ENCODE measurements at places on chromosomes 16 and 17.

DNA sequence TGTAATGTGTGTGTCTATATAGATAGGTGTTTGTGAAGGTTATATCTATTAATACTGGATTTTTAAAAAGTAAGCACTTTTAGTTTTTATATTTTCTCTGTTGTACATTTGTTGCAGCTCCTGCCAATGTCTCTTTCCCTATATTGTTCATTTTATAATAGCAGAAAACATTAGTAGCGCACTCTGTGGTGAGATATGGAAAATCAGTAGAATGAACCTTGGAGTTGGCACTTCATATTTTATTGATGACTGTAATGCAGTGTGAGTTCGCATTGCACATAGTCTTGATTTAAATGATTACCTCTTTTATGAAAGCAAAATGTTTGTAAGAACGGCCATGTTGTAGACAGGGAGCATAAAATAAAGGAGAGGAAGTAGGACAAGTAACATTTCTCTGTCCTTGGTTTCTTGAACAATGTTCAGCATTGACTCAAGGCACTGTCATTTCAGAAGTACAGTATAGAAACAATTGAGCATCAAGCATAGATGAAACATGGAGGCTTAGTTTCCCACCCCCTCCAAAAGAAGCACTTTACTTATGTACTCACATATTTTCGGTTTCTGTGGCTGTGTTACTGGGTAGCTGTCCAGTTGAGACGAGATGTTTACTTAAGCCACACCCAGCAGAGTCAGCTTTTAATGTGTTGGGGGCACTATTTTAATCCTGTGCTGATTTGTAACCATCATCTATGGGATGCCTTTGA is 74.0 kb downstream of the TANC2 start:
- no peak for DNase-seq

GRCh38 chr17:68993112-68993511 is 37.9 kb upstream of the ABCA8 start:
- no peak for DNase-seq

DNA sequence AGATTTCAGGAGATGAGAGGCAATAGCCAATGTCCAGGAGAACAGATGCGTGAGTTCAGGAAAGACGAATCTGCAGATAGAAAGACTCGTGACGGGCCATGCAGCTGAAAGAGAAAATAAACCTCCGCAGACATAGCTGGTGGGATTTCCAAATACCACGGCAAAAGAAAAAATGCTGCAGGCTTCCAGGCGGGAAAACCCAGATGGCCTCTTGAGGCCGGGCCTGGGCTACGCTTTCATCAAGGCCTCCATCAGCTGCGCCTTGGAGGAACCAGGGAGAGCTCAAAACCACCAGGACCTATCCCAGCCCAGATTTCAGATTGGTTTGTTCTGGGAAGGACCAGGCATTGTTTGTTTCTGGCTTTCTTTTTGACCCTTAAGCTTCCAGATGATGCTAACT is 16.7 kb downstream of the CCDC40 start:
- DNase-seq = no peak

- no peak for DNase-seq
These were observed 159.8 kb downstream of the HS3ST3B1 start for GRCh38 chr17:14460516-14461226.

GRCh38 chr16:70597135-70597835 is 49.1 kb upstream of the IL34 start:
- DNase-seq = no peak

- DNase-seq = no peak
These were observed 5.9 kb downstream of the KDM6B start for GRCh38 chr17:7839876-7840261.

- no peak for DNase-seq
These were observed 81.1 kb downstream of the ADAMTS18 start for GRCh38 chr16:77353587-77354263.

DNA sequence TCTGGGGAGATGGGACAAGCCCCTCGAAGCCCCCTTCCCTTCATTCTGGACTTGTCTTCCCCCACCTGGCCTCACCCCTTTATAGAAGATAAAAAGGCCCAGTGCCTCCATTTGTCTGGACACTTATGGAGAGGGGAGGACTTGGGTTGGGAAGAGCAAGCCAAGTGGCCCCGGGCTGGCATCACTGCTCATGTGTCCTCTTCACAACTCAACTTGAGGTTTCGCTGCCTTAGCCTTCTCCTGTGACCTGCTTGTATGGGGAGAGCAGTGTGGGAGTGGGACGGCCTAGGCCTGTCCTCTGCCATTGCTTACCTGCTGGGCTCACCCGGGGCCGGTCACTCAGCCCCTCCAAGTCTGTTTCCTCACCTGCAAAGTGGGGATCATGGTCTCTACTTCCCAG is 1.4 kb downstream of the PAQR4 start:
- DNase-seq = no peak

DNA sequence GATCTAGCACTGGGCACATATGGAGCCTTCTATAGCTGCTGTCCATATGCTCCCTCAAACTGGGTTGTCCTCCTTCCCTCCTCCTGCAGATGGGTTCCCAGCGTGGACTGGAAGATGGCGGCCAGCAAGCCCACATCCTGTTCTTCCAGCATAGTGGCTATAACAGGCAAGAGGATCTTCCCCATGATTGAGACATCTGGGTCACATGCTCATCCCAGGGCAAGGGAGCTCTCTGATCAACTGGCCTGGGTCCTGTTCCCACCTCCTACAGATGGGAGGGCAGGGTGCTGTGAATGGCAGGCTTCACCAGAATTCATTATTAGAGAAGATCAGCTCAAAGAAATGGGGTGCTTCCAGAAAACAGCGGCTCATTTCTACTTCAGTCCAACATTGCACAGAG is 210.2 kb downstream of the PARN start:
- no peak for DNase-seq
